Endothelial cell of umbilical vein (primary cell): ENCODE measurements at places on chromosomes 5 and 9. TPM values are rescaled to one million over a fixed set of nuclear protein-coding genes. Genes with fewer than 3 reads are reported as not detected.

The KIAA1958 gene
- total RNA-seq: 5.0 and 5.2 TPM in 2 replicates

GRCh38 chr9:122213589-122214413 is 15.0 kb downstream of the LHX6 start:
- H3K27ac ChIP-seq: no peak overlapping the region
- DNase-seq: no peak
- H3K36me3 ChIP-seq: no peaks in the 10 kb centered on the region
- peaks cover 2% of the 10 kb centered on the region for H3K4me1 ChIP-seq
- peaks cover 33% of the 10 kb centered on the region for H3K27me3 ChIP-seq

DNA sequence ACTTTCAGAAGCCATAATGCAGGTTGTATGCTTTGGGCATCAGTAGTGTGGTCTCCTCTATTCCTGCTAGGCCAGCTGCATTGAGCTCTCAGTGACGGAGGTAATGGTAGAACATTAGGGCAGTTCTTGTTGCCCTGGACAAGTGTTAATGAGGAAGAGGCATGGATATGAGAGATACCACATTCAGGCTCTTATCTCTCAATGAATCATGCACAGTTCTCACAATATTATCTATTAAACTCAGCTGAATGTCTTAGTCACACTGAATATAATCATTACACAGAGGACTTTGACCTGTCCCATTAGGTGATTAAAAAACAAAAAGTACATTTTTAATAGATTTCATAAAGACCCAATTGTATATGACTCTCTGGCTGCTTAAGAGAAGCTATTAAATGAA is 76.6 kb upstream of the SSBP2 start:
- H3K4me1 ChIP-seq: no peaks in the 10 kb centered on the region
- no peaks in the 10 kb centered on the region for H3K27me3 ChIP-seq
- H3K36me3 ChIP-seq: no peaks in the 10 kb centered on the region
- no peak overlapping the region for H3K27ac ChIP-seq
- no peak for DNase-seq

GRCh38 chr9:116238225-116238624 is 84.6 kb downstream of the PAPPA start:
- no peak overlapping the region for H3K4me3 ChIP-seq
- DNase-seq: no peak
- no peaks in the 10 kb centered on the region for H3K27me3 ChIP-seq
- no peaks in the 10 kb centered on the region for H3K36me3 ChIP-seq
- no peak overlapping the region for H3K27ac ChIP-seq
- H3K4me1 ChIP-seq: no peaks in the 10 kb centered on the region
